Stimulated activated CD8-positive, alpha-beta memory T cell treated with anti-CD3 and anti-CD28 coated beads, Interleukin-7, amount 100 ng/mL, for 1 hour (primary cell): ENCODE measurements at places on chromosomes 2 and 18.

DNA sequence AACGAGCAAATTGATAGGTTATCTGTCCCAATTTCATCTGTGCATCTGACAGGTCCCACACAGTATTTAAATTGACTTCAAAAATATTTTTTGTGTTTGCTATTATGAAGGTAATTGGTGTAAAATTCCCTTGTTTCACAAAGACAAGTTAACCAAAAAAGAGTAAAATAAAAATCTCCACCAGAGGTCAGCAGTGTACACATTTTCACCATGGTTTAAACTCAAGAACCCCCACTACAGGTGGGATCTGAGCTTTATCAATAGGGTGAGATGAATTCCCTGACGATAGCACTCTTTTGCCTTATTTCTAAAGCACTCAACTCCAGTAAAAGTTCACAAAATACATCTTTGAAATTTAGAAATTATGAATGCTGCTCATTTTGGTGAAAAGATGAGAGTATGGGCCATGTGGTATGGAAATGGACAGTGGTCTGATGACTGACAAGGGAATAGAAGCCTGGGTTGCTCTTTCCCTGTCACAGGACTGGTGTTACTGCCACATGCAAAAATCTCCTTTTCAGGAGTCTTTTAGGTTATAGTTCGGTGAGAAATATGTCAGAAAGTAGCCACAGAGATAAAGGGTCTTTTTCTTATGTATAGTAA, 68.0 kb downstream of the SERPINB8 start:
- DNase-seq, result no peak

GRCh38 chr2:181789827-181790448, 101.6 kb upstream of the ITPRID2 start:
- DNase-seq, result no peak

GRCh38 chr2:144377914-144378313, 142.0 kb downstream of the ZEB2 start:
- DNase-seq, result no peak

DNA sequence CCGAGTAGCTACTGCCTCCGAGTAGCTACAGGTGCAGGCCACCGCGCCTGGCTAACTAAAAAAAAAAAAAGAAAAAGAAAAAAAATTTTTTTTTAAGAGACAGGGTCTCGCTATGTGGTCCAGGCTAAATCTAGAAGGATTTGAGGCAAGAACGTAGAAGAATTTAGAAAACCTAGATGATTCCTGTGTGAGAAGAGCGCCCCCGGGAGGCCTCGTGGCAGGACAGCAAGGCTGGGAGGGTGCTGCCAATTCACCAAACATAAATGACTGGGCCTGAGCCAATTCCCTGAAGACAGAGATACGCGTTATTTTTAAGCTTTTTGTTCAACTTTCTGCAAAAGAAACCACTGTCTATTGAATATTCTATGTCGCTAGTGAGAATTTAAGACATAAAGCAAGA, 90.1 kb upstream of the TGFA start:
- no peak for DNase-seq

DNA sequence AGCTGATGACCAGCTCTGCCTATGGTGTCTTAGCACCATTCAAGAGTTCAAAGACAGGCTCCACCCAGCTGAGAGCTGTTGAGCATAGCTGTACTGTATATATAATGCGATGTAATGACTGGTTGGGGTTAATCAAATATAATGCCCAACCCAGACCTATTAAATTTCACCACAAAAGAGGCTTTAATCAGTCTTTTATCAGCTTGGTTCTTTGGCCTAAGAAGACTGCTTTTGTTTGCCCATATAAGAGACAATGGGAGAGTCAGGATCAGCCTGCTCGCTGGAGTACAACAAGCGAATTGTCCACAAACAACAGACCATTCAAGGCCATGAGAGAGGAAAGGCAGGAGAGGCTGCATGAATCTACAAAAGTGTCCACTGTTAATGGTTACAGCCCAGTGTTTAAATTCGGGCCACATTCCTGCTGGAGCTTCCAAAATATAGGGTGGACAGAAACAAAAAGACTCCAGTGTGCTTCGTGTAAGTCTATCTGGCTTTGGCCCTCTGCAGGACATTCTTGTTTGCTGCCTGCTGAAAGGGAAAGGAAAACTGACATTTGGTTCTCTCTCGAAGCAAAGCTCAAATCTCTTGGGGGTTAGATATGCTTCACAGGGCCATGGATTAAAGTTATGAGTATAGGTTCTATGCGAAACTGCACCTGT, 299.0 kb upstream of the FBXO11 start:
- DNase-seq, result no peak

DNA sequence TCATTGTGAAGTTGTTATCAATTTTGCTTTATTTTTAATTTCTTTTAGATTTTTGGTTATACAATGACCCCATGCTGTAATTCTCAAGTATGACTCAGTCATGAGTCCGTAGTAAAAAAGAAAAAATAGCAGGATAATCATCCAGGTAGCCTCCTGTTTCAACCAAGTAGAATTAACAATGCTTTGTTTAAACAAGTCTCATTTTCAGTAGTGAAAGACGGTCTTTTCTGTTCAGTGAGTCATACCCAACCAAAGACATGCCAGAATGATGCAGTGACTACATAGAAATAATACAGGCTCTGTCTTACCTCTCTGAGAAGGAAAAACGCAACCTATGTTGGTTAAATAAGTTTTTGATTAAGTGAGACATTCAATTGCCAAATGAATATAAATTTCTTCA, 67.8 kb upstream of the DSC1 start:
- DNase-seq, result no peak

DNA sequence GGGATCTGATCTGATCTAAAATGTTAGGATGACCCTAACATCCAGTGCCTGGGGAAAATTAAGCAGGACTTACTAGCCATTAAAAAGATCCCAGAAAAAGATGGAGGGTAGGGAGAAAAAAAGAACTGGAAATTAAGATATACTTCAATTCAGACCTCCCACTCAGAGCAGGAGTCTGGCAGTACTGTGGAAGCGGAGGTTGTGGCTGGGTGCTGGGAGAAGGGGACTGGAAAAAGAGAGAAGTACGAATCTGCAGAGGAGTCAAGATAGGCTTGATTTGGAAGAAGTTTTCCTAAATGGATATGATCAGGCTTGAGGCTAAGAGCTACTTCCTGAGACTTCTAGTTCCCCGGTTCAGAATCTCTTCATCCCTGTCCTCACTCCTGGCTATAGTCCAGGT, 33.5 kb upstream of the IHH start:
- no peak for DNase-seq

- DNase-seq, result no peak
These were observed 46.2 kb downstream of the TRIB2 start for GRCh38 chr2:12762976-12763375.

DNA sequence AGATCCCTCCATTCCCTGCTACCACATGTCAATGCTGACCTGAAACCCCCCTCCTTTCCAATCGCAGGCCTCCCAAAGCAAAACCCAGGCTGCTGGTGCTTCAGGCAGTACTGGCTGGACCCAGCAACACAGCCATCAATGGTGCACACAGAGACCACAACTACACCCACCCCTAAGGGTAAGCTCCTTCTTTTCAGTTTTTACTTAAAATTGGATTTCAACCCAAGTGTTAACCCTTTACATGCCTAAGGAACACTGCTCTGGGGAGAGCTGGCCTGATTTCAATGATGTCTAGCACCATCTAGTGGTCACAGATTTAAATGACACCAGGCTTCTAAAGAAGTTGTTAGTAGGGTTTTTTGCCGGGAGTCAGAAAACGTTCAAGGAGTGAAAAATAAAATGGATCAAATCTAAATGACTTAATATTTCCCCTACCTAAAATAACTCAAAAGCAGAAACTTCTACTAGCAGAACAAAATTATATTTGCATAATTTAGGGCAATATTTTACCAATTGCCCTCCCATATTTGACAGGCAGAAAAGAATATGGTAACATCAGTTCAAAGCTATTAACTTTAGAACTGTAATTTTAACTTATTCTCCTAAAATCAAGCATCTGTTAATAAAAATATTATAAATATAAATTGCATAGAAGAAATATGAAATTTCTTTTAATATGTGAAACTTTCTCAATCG, 24.6 kb downstream of the FECH start:
- no peak for DNase-seq

DNA sequence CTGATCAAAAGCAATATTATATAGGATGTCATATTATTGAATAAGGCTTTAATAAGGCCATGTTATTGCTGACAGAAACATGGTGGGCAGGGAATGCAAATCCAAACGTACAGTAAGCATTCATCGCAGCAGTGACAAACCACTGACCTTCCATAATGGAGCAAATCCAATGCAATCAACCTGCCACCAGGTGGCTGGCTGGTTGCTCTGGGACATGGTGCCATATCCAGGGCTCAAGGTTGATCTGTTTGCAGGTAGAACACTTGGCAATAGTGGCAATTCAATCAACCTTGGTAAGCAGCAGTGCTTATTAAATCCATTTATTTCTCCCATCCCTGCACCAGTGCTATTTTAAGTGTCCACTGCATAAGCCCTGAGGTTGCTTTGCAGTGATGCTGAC, 75.4 kb downstream of the CERKL start:
- no peak for DNase-seq

DNA sequence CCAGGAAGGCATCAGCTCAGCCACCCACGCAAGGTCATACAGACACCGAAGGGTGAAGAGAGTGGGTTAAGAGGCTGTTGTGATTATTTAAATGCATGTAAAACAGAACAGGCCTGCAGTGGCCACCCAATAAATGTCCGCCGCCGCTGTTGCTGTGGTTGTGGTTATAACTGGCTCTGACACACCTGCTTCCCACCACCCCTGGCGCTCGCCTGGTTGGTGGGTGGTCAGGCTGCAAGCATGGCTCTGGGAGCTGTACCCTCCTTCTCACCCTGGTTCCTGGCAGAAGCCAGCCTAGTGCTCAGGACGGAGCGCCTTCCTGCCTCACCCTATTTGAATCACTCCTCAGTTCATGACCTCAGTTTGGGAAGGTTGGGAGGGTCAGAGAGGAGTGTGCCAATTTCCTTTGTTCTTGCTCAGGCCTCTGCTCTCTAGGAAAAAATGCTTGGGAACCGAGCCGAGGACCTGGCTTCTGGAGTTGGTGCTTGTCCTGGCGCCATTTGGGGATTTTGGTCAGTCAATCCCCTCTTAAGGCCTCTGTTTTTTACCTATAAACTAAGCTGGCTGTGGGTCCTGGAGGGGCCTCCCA, 5.3 kb upstream of the CRYBA2 start:
- DNase-seq, result no peak

- no peak for DNase-seq
These were observed 48.0 kb downstream of the CDC42EP3 start for GRCh38 chr2:37623406-37623805.

GRCh38 chr2:238743243-238744065, 104.4 kb upstream of the TWIST2 start:
- no peak for DNase-seq

- DNase-seq, result no peak
These were observed 84.7 kb downstream of the GLI2 start for GRCh38 chr2:120820263-120820952.

DNA sequence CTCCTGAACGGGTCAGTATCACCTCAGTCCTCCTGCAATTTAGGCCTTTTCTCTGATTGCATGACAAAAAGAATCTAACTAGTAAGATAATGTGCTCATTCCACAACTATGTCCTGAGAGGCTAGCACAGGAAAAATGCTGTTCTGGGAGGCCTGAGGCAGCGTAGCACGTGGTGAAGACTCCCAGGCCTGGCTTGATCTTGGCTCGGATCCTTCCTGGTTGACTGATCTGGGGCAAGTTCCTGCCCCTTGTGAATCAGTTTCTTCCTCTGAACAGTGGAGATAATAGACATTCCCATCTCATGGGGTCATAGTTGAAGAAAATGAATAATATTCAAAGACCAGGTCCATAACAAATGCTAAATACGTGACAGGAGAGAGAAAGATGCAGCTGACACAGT, 12.3 kb downstream of the FBLN7 start:
- no peak for DNase-seq

GRCh38 chr2:9105601-9106337, 100.8 kb upstream of the ASAP2 start:
- no peak for DNase-seq

DNA sequence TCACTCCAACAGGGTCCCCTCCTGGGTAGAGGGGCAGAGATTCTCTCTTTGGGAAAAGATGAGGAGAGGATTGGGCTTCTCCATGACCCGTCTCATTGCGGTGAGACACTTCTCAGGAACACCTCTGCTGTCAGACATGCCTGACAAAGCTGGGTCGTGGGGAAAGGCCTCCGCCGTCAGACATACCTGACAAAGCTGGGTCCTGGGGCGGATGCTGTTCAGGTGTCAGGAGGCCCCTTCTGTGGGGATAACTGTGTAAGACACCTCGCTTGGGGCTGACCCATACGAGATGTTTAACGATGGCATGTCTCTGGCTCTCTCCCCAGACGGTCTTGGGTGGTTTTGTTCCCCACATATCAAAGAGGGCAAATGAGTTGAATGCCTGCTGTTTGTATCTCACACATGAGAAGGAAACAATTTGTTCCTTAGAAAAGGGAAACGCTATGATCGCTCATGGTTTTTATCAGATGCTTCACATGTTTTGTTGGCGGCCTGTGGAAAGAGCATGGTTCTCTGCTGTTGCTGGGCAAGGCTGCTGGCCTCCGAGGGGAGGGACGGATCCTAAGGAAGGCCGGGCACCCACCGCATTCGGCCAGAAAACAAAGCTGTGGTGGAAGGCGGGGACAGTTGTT, 40.8 kb upstream of the PXDN start:
- no peak for DNase-seq

DNA sequence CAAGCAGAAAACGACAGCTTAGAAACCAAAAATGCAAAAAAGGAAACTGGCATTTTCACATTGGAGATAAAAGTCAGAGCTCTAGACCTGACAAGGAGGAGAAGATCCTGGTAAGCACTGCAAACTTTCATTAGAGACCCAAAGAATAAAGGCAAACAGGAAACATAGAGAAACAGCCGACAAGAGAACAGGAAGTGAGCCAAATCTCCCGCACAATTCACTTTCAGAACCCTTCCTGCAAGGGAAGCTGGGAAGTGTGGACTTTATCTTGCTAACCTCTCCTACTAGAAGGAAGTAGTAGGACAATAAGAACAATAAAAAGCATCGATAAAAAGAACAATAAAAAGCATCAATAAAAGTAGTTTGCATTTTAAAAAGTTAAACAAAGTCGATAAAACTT, 417.8 kb upstream of the SPHKAP start:
- no peak for DNase-seq

- no peak for DNase-seq
These were observed 73.2 kb upstream of the NRP2 start for GRCh38 chr2:205609113-205609512.

DNA sequence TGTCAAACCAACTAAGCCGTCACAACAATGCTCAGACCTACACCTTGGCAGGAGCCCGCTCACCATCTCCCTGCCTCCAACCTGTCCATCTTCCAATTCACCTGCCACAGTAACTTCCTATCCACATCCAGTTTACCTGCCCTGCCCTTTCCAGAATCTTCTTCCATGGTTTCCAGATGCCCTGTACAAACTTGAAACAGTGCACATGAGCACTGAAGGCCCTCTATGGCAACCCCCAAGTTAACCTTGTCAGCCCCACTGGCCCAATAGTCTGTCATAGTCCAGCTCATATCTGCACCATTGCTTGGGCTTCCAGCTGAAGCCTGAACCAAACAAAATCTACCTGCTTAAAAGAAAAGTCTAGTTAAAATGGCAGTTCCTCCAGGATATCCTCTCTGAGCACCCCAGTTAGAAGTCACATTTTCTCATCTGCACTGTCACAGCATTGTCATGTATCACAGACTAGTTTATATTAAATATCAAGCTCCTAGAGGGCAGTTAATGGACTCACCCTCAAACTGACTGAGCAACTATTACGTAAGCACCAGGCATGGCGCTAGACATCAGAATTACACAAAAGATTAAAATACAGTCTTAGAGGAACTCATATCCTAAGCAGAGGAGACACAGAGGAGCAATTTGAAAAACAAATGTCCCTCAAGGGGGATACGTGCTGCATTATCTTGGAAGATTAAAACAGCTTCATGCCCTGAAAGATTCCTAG, 11.6 kb downstream of the NFE2L2 start:
- no peak for DNase-seq
